ENCODE measurements at places on chromosomes 4 and X. TPM values are rescaled to one million over a fixed set of nuclear protein-coding genes. Genes with fewer than 3 reads are reported as not detected.

Gene BST1
- not detected for total RNA-seq

Gene ARSJ
- total RNA-seq = 0.17 TPM

Gene USP17L29
- total RNA-seq = not detected

DNA sequence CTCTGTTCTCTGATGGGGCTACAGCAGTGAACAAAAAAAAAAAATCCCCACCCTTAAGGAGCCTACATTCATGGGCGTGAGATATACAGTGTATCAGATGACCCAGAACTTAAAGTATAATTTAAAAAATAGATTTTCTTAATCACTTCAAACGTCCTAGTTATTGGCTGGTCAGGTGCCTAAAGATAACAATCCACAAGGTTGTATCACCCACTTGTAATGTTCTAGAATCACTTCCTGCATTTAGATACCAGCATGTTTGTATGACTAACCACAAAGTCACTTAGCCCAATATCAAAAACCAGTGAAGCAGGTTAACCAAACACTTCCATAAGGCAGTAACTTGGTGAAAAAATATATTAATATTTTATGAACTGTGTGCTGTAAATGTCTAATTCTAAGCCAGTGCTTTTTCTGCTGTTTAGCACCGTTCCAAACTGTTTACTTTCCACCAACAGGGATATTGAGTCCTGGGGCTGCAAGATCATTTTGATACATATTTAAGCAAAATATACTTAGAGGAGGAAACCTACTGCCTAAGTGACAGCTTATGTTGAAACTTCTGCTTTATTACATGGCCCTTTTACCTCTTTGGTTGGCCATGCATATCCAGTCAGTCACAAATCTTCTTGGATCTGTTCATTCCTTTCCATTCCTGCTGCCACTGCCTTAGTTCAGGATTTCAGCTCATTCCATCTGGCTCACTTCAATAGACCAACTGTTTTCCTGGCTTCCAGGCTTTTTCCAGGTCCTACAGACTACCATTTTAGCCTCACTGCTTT lies 43.3 kb downstream of the CD40LG start:
- H3K27me3 ChIP-seq = no peaks in the 10 kb centered on the region
- H3K4me3 ChIP-seq = no peak overlapping the region
- H3K27ac ChIP-seq = no peak overlapping the region
- no peak for DNase-seq
- H3K4me1 ChIP-seq = peaks cover 2% of the 10 kb centered on the region
- H3K36me3 ChIP-seq = no peaks in the 10 kb centered on the region

- H3K4me1 ChIP-seq = no peaks in the 10 kb centered on the region
- no peak overlapping the region for H3K4me3 ChIP-seq
- H3K27me3 ChIP-seq = no peaks in the 10 kb centered on the region
- no peak for DNase-seq
- H3K36me3 ChIP-seq = no peaks in the 10 kb centered on the region
- H3K27ac ChIP-seq = no peak overlapping the region
These were observed 672.2 kb downstream of the TRAM1L1 start for GRCh38 chr4:116413222-116413621.

GRCh38 chr4:85829276-85830051 lies 354.5 kb downstream of the ARHGAP24 start:
- peaks cover 2% of the 10 kb centered on the region for H3K27me3 ChIP-seq
- no peak for DNase-seq
- no peak overlapping the region for H3K4me3 ChIP-seq
- H3K36me3 ChIP-seq = no peaks in the 10 kb centered on the region
- H3K27ac ChIP-seq = no peak overlapping the region

- H3K4me3 ChIP-seq = no peak overlapping the region
- no peak for DNase-seq
- no peak overlapping the region for H3K27ac ChIP-seq
- no peaks in the 10 kb centered on the region for H3K4me1 ChIP-seq
- no peaks in the 10 kb centered on the region for H3K36me3 ChIP-seq
- H3K27me3 ChIP-seq = peaks cover 1% of the 10 kb centered on the region
These were observed 649.6 kb upstream of the NDST4 start for GRCh38 chr4:115763051-115763450.

Gene HMX1
- 1.7 TPM for total RNA-seq

DNA sequence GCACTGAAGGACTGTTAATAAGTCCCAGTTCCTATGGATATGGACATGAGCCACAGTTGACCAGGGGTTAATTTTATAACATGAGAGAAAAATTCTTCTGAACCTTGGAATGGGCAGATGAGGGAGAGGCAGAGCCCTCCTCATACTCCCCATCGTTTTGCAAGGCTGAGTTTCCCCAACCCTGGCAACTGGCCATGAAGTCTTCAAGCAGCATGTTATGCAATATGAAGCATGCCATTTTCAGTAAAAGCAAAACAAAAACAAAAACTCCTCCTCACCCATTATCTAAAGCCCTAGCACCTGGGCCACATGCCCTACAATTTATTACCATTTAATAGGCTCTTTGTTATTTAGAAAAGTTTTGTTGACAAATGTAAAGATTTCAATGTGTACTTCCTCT lies 64.5 kb downstream of the GPC4 start:
- no peaks in the 10 kb centered on the region for H3K27me3 ChIP-seq
- no peak overlapping the region for H3K4me3 ChIP-seq
- peaks cover 4% of the 10 kb centered on the region for H3K4me1 ChIP-seq
- H3K36me3 ChIP-seq = no peaks in the 10 kb centered on the region

GRCh38 chr4:14178421-14178820 lies 550.9 kb upstream of the BOD1L1 start:
- no peaks in the 10 kb centered on the region for H3K36me3 ChIP-seq
- DNase-seq = no peak
- H3K27ac ChIP-seq = no peak overlapping the region
- H3K4me1 ChIP-seq = peaks cover 1% of the 10 kb centered on the region

Gene PPARGC1A
- 13.4 TPM for total RNA-seq

Gene CYLC1
- total RNA-seq = not detected

DNA sequence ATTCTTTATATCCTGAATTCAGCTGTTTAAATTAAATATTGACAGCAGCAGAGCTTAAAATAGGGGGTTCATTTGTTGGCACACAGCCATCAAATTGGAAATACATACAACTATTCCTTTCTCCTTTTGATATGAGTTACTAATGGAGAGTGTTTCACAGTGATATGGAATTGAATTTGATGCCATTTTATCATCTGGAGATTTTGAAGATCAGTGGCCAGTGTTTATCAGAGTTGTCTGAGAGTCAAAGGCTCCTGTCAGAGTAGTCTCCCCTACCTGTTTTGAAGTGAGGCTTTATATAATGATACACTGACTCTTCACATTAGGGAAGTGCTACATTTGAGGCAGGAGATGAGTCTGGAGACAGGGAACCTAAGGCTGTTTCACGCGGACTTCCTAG lies 1286.3 kb downstream of the TECRL start:
- no peaks in the 10 kb centered on the region for H3K27me3 ChIP-seq
- no peaks in the 10 kb centered on the region for H3K4me1 ChIP-seq
- no peak overlapping the region for H3K27ac ChIP-seq
- no peak for DNase-seq
- H3K4me3 ChIP-seq = no peak overlapping the region
- H3K36me3 ChIP-seq = no peaks in the 10 kb centered on the region

Gene SMIM31
- total RNA-seq = not detected

Gene ARHGAP36
- 0.27 TPM for total RNA-seq

Measured in glutamatergic neuron (in vitro differentiated cells).